ENCODE measurements at places on chromosomes 12 and 14.

DNA sequence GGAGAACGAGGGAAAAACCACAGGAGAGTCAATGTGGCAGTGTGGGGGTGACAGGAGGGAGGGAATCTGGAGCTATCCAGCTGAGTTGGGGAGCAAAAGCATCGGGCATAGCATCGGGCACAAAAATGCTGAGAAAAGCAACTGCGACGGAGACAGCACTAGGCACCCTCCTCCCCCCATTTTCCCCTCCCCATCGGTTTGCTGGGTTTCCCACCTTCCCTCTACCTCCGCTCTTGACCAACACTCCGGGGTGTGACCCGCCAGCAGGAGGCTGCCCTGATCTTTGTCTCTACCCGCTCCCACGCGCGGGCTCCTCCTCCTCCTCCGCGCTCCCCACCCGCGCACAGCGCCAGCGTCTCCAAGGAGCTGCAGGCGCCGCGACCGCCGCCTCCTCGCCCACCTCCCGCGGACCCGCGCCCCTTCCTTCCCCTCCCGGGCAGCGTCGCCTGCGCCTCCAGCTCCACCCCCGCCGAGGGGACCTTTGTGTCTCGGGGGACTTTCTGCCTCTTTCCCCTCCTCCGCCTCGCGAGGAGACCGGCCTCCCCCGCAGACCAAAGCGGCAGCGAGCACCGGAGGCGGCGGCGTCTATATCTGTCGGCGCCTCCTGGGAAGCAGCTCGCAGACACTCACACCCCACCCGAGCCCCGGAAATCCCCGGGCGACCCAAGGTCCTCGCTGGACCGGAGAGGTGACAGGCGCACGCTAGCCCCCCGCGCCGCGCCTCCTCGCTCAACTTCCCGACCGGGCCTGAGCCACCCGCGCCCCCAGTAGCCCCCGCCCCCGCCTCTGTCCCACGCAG lies 920 bp downstream of the CDK17 start:
- no peak for DNase-seq

- no peak for DNase-seq
Measured at GRCh38 chr14:59823179-59823578, 47.4 kb downstream of the RTN1 start.

DNA sequence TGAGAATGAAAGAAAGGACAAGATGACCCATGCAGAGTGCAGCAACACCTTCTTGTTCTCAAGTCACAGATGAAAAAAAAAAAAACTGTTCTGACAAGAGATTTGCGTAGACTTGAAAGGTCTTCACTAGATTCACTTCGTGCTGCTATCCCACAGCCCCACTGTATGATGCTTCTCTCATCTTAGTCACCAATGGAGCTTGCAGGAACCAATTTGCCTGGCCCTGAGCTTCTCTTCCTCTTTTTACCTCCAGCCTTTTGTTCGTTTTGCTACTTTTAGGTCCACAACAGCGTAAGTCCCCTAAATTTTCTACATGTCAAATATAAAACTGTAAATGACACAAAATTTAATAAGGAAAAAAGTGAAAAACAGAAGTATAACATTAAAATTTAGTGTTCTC lies 107.9 kb upstream of the NAP1L1 start:
- no peak for DNase-seq

- no peak for DNase-seq
Measured at GRCh38 chr12:81859521-81859920, 100.4 kb upstream of the PPFIA2 start.

GRCh38 chr14:41490323-41490722 lies 116.4 kb upstream of the LRFN5 start:
- no peak for DNase-seq

GRCh38 chr12:12398026-12398859 lies 41.4 kb downstream of the BORCS5 start:
- DNase-seq: peak; percentile 58

GRCh38 chr14:100610511-100611217 lies 23.4 kb upstream of the BEGAIN start:
- DNase-seq: peak; percentile 14

DNA sequence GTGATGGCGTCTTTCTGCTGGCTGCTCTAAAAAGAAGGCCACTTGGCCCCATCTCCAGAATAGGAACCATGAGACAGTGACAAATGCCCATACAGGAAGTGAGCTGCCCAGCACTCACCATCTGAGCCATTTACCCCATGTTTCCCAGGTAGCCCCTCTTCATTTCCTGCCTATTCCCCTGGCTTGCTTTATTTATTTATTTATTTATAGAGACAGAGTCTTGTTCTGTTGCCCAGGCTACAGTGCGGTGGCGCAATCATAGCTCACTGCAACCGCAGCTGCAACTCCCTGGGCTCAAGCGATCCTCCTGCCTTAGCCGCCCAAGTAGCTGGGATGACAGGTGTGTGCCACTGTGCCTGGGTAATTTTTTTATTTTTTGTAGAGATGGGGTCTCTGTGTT lies 71.2 kb downstream of the RIN3 start:
- DNase-seq: no peak

DNA sequence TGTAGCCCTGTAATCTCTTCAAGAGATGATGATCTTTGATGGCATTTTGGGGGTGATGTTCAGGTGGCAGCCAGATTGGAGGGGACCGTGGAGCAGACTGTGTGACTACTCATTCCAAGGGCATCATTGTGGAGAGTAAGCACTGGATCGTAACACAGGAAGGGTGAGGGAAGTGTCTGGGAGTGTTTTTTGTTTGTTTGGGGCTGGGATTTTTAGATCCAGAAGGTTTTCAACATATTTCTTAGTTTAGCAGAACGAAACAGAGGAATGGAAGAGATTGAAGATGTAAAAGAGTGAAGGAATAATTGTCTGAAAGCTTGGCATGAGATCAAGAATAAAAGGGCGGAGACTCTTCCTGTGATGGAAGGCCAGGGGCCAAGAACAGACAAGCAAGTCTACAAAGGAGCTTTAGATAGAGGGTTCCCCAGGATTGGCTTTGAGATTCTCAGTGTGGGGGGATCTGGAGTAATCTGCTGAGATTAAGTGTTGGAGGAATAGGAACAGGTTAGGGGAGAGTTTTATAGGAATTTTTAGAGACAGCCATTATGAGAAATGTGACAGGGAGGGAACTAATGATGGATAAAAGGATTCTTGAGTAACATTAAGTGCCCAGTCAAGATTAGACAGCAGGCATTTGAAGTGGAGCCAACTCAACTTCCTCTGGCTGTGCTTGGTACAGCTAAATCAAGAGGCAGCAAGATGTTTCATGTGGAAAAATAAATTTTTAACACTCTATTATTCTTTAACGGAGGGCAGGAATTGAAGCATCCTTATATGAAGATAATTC lies 79.7 kb upstream of the REP15 start:
- DNase-seq: peak; percentile 16

- DNase-seq: no peak
Measured at GRCh38 chr12:31228811-31229792, 96.8 kb downstream of the SINHCAF start.

DNA sequence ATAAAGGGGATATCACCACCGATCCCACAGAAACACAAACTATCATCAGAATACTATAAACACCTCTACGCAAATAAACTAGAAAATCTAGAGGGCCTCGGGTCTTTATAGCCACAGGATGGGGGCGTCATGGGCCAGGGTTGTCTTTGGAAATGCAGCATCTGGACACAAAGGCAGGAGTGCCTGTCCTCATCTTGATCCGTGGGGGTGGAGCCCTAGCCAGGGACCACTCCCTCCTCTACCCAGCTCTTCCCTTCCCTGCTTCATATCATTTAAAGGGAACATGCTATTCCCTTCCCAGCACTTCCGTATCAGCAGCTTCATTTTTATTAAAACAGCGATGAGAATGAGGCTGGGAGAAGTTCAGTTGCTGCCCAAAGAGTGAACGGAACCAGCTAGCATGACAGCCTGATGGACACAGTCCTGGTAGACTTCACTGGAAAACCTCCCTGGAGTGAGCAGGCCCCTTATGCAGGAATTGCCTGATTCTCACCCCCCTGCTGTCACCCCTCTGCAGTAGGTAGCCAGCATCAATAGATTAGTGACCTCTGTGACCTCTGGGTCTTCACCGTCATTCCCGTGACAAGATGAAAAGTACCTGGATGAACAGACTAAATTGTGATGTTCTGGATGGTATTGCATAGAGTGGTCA lies 251.4 kb upstream of the RGS6 start:
- no peak for DNase-seq

DNA sequence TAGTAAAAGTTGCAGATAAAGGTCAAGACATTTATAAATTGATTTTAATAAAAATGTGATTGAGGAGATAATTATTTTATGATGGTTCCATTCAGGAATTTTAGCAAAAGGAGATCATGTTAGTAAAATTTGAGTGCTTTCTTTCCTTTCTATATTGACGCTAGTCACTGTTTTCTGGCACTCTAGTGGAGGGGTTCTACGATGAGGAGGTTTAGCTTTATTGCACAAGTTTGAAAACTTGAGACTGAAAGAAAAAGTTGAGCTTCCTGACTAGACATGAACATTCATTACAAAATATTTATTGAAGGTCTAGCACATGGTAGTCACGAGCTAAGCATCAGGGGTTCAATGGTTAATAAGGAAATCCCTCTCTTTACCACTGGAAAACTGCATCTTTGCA lies 336.1 kb downstream of the SNAPC1 start:
- DNase-seq: no peak

DNA sequence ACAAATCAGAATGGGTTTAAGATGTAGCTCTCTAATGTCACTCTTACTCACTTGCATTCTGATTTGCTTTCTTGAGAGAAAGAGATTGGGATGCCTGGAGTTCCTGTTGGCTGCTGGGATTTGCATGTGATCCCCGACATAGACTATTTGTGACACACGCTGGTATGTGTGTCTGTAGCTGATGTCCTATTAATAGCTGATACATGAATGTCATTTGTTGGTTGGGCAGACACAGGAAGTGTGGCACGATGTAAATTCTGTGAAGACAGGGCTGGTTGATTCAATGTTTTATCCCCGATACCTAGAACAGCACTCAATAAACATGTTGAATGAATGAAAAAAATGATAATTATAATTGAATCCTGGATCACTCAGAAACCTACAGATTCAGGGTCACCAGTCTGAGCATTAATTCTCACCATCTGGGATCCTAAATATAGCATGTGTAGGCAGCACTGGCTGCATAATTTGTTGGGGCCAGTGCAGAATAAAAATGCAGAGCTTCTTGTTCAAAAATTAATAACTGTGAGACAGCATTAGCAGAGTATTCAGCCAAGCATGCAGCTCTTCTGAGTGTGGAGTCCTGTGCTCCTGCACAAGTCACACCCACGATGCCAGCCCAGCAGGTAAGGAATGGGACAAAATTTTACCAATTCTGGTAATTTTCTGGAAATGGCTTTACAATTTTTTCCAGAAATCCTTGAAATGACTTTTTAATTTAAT lies 35.5 kb upstream of the SOCS2 start:
- peak; percentile 12 for DNase-seq

- no peak for DNase-seq
Measured at GRCh38 chr12:91119089-91119488, 7.8 kb upstream of the LUM start.

DNA sequence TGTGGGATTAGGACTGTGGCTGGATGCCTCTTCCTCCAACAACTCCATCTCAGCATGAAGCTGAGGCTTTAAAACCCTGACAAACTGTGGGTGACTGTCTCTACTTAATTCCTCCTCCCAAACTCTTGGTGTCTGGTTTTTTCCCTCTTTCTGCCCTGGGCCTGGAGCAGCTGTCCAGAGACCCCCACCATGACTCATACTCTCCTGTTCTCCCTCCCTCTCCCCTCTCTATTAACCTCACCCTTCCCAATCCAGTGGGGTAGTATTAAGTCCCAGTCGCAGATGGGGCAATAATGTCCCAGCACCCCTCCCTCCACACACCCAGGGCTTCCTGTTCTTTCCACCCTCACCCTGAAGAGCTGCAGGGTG lies 2.0 kb upstream of the DNAJC14 start:
- no peak for DNase-seq

DNA sequence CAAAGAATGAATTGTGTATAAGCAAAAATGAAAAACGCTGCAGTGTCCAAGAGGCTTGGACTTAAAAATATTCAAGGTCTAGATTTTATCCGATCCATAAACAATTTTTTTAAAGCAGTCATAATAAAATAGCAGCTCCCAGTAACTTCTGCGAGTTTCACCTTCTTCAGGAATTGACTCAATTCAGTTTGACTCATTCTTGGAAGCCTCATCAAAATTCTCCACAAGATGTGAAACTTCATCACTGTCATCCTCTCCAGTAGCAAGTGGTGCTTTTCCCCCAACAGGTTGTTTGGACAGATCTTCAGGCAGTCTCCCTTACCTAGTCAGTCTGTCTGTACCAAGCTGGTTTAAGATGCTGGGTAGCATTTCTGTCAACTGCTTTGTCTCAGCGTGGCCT lies 93.5 kb upstream of the FOXG1 start:
- no peak for DNase-seq

- no peak for DNase-seq
Measured at GRCh38 chr12:47317175-47317915, 237.6 kb upstream of the AMIGO2 start.

DNA sequence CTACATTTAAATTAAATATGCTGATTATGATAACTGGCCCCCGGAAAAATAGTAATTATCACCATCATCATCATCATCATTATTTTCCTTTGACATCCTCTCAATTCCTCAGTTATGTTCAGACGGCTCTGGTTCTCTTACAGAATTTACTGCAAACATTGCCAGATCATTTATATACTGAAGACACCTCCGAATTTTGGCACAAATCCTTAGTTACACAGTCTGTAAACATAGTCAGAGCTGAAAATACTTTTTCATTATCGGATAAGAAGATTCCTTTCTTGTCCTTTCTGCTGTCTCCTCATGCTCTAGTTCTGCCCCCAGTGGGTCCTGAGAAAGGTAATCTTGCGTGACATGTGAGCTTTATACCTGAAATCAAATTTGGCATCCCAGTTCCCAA lies 40.3 kb upstream of the CCDC60 start:
- no peak for DNase-seq

DNA sequence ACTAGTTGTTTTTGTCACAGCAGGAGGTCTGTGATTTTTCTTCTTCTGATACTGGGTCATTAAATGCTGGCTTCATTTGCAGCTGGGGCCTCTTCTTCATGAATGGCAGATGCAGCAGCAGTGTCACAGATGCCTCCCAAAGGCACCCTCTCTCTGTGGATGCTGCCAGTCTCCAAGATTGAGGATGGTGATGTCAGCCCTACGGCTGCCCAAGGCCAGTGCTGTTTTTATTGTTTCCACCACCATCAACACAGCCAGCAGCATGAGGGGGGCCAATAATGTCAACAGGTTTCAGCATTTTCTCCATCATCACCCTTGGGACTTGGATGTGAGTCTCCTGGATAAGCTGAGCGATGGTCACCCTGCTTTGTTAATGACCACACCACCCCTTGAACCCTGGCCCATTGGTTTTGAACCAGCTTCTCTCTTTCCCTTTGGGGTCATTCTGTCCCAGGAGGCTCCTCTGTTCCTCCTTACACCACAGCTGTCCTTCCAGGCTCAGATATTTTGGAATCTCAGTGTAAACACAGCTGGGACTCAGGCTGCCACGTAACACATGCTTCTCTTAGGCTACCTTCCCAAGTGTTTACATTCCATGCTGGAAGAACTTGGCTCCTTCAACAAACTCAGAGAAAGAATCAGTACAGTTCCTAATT lies 151.7 kb upstream of the DDHD1 start:
- DNase-seq: peak; percentile 5

DNA sequence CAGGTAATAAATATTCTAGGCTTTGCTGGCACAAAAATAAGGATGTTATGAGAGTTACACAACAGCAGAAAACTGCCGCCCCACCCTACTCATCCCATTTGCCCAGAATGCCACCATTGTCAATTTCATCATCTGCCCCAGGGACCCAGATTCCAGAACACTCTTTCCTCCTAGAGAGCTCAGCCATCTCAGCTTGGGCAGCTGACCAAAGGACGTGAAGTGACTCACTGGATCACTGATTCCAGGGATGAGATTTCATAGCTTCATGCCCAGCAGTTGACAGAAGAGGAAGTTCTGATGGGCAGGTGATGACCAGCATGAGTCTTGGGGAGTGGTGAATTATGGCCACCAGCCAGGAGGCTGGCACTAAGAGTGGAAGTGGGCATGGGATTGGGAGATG lies 450.3 kb downstream of the RMST start:
- peak; percentile 4 for DNase-seq

Measured in NCI-H446 (cell line).